ENCODE measurements at places on chromosomes 4 and X.

DNA sequence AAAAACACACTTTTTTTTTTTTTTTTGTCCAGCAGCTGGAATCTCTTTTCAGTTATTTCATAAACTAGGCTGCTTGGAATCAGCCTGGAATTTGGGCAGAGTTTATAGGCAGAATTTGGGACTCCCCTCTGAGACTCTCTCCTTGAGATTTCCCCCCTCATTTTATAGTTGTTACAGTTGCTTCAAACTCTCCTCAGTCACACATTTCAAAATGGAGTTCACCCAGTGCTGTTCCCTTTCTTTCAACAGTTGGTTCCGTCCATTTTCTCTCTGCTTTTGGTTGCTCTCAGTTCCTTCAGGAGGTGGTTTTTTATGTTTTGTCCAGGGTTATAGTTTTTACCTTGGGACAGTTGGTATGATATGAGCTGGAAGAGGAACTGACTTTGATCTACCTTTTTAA is 27.5 kb downstream of the NSD2 start:
- no peak for DNase-seq

DNA sequence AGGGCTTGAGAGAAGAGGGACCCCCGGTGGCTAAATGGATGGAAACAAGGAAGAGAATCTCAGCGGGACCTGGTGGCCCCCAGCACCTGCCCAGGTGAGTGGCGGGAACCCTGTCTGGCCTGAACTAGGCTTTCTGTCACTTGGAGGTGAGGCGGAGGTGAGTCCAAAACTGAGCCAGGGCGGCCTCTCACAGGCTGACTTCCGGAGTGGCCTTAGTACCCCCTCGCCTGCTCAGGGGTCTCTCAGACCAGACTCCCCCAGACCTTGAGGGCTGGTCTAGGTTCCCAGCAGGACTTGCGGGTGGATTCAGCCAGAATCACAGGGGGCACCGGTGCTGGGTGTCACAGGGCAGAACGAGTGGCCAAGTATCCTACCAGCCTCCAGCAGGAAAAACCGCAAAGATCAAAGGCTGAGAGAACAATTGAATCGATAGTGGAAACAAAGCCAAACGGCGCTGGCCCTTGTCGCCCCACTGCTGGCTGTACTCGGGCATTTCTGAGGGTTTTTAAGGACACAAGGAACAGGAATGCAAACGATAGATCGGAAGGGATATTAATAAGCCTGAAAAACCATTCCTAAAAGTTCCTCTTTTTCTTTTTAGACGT is 67.8 kb downstream of the WFS1 start:
- no peak for DNase-seq

DNA sequence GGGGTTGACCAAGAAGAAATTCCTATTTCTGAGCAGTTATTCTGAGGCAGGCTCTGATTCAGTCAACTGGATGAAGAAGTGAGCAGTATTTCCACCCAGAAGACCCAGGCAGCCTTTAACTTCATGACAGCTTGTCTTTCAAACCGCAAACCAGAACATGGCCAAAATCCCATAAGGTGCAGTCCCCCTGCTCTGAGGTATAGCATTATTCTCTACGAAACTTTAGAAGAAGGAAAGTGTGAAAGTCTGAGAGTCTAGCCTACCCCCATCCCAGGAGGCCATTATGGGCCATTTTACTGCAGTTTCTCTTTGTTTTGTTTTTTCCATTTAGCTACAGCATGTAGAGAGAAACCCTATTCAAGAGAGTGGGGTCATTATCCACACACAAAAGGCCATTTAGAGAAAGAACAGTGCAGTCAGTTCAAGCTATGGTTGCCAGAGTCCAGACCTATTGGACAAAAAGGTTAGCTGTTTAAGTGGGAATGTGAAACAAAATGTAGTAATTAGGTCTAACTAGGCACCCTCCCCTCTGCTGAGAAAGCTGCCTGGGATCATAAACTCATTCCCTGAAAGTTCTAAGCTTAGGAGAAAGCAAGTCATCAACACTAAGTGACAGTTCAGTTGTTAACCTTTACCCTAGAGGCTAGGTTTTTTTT is 52.1 kb upstream of the RASGEF1B start:
- peak; percentile 87 for DNase-seq

- peak; percentile 3 for DNase-seq
Measured at GRCh38 chr4:121070696-121071639, 1.4 kb downstream of the NDNF start.

- no peak for DNase-seq
Measured at GRCh38 chr4:121237069-121237399, 72.9 kb upstream of the TNIP3 start.

DNA sequence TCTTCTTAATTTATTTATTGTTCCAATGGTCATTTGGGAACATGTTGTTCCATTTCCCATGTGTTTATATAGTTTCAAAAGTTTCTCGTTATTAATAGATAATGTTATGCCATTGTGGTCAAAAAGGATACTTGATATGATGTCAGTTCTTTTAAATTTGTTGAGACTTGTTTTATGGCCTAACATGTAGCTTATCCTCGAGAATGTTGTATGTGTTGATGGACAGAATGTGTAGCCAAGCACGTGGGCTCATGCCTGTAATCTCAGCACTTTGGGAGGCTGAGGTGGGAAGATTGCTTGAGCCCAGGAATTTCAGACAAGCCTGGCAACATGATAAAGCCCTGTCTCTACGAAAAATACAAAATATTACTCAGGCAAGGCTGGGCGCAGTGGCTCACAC is 168.5 kb upstream of the USP38 start:
- DNase-seq, result no peak

DNA sequence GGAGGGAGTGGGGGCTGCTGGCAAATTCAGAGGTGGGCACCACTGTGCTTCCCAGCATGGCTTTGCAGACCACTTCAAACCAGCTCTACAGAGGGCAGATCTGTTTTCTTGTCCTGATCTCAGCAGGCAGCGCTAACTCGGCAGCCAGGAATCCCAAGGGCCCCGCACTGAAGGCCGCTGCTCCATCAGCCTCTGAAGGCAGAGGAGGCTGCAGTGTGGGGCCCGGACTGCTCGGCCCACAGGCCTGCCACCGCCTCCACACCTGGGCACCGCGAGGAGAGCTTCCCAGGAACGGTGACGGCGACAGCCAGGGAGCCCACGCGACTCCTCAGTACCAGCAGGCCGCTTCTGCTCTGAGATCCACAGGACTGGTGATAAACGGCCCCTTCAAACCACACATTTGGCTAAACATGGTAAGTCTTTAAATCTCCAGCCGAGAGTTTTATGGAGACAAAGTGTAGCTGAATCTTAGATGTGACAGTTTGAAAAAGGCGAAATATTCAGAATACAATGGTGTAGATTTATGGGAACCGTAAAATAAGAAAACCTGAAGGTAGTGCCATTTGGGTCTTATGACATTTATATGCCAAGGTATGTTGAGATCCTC is 23.6 kb downstream of the DCTD start:
- DNase-seq, result no peak

DNA sequence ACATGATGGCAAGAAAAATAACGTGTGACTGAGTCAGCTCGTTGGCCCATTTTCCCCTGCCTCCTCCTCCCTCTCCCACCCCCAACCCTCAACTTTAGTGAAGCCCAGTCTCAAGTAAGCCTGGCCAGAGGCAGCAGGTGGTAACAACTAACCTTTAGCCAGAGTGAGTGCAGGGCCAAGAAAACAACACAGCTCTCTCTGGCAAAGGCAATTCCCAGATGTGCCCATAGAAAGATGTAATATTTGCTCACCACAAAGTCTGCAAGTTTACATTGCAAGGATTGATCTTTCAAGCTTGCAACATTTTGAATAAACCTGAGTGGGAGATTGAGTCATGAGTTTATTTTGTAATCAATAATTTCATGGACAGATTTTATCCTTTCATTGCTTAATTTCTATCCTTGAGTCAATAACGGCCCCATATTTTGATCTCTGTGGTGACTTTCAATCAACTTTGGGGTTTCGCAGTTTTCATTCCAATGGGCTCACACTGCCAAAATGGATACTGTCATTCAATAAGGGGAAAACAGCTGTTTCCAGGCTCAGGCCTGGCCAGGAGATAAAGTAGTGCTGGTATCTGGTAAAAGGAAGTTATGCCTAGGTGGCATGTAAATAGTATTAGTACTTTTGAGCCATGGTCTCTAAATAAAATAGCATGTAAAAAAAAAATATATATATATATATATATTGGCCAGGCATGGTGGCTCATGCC is 130.7 kb upstream of the TMEM164 start:
- DNase-seq, result no peak

GRCh38 chr4:169583563-169583962 is 28.8 kb downstream of the NEK1 start:
- peak; percentile 19 for DNase-seq

GRCh38 chrX:118493016-118493415 is 2.6 kb upstream of the DOCK11 start:
- DNase-seq, result no peak

GRCh38 chr4:53123171-53123570 is 242.7 kb downstream of the SCFD2 start:
- DNase-seq, result no peak

GRCh38 chr4:139866276-139866962 is 200.8 kb downstream of the MGST2 start:
- no peak for DNase-seq

GRCh38 chrX:70032792-70033191 is 16.9 kb downstream of the AWAT2 start:
- no peak for DNase-seq

GRCh38 chr4:76747563-76747962 is 150.4 kb downstream of the SOWAHB start:
- no peak for DNase-seq

- DNase-seq, result no peak
Measured at GRCh38 chrX:10749113-10749512, 128.7 kb upstream of the MID1 start.

- no peak for DNase-seq
Measured at GRCh38 chrX:47158131-47158530, 13.1 kb downstream of the RBM10 start.

DNA sequence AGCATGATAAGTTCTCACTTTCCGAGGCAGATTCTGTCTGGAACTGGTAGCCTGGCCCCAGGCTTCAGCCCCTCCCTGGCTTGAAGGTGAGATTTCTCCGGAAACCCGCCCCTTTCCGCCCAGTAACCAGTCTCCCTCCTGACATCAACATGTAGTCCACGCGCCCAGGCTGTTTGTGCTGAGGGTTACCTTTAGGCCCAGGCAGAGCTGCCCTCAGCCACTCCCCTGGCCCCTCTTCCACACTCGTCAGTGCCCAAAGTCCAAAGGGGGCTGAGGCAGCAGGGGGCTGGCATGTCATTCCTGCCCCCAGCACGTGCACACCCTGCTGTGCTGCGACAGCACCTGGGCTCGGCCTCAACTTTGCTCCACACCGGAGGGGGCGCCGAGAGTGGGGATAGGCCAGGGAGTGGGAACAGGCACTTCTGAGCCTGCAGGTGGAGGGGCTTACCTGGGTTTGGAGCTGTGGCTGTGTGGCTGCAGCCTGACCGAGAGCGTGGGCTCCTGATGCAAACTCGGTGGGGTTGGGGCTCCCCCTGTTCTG is 69.5 kb upstream of the ANK2 start:
- no peak for DNase-seq

GRCh38 chr4:10035130-10035529 is 13.8 kb upstream of the SLC2A9 start:
- DNase-seq, result no peak

GRCh38 chrX:9310616-9311015 is 154.2 kb upstream of the TBL1X start:
- DNase-seq, result no peak

DNA sequence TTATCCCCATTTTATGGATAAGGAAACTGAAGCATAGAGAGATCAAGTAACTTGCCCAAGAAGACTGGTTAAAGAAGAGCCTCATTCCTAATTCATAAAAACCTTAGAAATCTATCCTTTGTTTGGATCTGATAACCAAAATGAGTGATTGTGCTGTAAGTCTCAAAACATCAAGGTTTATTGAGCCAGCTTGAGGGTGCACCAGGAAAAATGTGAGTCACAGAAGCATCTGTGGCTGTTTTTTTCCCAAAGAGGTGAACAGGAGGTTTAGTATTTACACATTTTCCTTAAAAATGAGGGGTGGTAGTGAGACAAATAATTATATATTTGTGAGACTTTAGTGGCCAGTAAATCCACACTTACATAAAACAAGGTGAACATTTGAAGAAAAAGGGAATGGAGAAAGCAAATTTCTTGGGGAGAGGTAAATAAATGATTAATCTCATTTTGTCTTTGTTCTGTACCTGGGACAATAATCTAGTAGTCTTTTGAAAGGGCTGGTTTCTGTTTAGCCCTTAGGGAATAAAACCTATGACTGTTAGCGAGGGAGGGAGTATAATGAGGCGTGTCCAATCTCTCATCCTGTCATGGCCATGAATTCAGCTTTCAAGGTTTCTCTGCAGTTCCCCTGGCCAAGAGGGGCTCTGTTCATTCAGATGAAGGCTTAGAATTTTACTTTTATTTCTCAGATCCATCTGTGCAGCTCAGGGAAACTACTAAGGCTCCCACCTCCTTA is 12.2 kb upstream of the FMR1 start:
- DNase-seq, result no peak

- DNase-seq, result no peak
Measured at GRCh38 chrX:19810802-19811201, 76.6 kb downstream of the SH3KBP1 start.

DNA sequence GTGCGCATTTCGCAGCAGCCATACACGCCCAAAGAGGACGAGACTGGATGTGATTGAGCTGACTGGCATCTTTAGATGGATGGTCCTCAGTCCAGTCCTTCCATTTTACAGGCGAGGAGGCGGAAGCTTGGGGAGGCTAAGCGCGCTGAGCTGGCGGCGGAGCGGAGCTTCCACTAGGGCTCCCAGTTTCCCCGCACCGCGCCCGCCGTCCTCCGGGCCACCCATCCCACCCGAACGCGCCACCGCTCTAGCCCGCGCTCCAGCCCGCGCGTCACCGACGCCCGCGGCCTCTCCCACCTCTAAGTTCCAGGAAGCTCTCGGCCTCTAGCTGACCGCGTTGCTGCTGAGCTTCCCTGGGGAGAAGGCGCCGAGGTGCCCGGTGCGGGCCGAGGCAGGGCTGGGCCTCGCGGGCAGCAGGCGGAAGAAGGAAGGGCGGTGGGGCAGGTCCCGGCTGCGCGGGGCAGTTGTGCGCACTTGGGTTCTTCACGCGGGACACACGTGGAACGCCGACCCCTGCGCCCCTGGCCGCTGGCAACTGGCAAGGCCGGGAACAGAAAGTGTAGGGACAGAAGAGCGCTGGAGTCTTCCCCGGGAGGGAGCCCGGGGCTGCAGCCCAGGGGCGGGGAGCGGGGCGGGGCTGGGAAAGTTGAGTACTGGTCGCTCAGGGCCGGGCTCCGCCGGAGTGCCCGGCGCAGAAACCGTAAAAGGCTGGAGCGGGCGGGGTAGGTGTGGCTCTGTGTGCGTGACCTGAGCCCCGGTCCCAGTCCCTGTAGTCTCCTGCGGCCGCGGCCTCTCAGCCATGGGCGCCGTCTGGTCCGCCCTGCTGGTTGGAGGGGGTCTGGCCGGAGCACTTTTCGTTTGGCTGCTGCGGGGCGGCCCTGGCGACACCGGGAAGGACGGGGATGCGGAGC is at the start of gene STBD1:
STBD1 (plus strand) TSS at position 763 of the 911 bp plus-strand sequence; CDS start at position 800, 37 bp downstream.
- DNase-seq, result peak; percentile 26

GRCh38 chr4:38800961-38801450 is 3.6 kb downstream of the TLR1 start:
- DNase-seq, result no peak
